Suprapubic skin (tissue), 4 donors: ENCODE measurements at places on chromosomes 4 and X.

- no peak for DNase-seq
These were observed 324.4 kb downstream of the CAMK2D start for GRCh38 chr4:113437129-113437528.

- no peak for DNase-seq
These were observed 37.7 kb downstream of the ADAMTS3 start for GRCh38 chr4:72531322-72531721.

DNA sequence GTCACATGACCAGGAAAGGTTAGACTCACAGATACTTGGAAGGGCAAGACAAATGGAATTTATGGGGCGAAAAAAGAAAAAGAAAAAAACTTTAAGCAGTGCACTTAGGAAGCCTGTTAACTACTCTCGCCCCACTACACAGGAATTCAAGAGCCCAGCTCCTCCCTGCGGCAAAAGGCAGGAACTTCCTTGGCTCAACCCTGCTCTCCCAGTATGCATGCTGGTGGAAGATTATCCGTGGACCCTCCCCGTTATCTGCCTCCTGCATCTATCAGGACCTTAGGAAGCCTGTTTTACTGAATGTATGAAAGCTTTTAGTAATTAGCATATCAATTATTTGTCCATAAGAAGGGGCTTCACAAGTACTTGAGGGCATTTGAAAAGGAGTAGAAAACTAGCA is 40.1 kb upstream of the RPA4 start:
- DNase-seq: no peak

- no peak for DNase-seq
These were observed 689.2 kb upstream of the SLIT2 start for GRCh38 chr4:19562456-19562855.

DNA sequence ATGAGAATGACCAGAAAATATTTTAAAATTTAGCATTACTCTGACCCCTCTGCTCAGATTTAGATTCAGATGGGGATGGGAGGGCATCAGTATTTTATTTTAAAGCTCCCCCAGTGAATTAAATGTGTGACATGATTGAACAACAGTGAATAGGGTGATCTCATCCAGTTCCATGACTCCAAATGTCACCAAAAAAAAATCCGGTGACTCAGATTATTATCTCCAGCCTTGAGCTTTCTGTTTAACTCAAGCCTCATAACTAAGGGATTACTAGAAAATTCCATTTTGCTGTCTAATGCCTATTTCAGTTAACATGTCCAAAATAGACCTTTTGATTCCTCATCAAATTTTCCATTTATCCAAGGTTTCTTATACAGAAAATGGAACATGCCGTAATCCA is 121.8 kb upstream of the TMEM47 start:
- DNase-seq: no peak

GRCh38 chr4:3599951-3600350 is 67.7 kb upstream of the LRPAP1 start:
- DNase-seq: no peak

DNA sequence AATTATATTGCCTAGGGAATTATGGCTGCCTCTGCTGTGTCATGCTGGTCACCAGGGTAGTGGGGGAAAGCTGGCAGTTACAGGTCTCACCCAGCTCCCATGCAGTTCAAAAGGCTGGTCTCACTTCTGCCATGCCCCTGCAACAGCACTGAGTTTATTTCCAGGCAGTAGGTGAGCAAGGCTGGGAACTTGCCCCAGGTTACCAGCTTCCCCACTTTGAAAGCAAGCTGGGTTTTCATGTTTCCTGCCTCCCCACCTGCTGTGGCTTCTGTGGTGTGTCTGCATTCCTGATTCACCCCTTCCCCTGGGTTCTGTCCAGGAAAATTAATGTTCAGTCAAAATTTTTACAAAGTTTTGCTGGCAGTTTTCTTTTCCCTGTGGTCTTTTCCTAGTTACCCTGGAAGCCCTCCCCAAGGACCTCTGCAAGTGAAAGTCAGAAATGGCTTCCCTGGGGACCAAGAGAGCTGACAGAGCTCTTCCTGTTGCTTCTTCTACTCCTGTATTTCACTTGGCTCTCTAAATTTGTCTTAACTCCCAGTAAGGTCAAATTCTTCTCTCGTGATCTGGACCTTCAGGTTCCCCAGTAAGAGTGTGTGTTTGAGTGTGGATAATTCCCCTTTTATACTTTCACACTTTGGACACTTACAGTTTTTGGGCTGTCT is 58.5 kb upstream of the AGTR2 start:
- no peak for DNase-seq

DNA sequence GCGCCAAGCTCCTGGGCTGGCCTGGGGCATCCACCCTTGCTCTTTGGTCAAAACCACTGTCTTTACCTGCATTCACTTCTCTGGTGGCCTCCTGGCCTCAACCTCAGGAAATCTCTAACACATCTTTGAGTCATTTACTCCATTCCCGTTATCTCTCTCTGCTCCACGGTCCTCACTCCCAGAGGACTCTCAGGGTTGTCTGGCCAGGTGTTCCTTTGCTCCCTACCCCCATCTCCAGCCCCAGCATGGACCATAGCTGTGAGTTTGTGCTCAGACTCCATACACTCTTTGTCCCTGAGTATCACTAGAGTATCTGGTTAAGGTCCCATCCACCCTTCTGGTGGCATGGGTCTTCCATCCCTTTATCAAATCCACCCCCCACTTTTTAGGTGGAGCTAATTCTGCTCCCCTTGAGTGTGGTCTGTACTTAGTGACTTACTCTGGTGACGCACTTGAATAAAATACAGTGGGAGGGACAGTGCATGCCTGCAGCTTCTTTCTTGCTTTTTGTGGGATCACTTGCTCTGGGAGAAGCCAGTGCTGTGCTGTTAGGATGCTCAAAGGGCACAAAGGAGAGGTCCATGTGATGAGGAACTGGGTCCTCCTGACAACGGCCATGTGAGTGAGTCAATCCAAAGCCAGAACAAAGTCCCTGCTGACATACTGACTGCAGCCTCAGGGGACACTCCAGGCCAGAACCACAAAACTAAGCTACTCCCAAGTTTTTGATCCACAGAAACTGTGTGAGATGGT is 44.3 kb downstream of the IGFBP7 start:
- no peak for DNase-seq

- no peak for DNase-seq
These were observed 200.4 kb downstream of the AFAP1 start for GRCh38 chr4:7739077-7739917.
